GM18507 (cell line): ENCODE measurements at places on chromosomes 12 and 14.

DNA sequence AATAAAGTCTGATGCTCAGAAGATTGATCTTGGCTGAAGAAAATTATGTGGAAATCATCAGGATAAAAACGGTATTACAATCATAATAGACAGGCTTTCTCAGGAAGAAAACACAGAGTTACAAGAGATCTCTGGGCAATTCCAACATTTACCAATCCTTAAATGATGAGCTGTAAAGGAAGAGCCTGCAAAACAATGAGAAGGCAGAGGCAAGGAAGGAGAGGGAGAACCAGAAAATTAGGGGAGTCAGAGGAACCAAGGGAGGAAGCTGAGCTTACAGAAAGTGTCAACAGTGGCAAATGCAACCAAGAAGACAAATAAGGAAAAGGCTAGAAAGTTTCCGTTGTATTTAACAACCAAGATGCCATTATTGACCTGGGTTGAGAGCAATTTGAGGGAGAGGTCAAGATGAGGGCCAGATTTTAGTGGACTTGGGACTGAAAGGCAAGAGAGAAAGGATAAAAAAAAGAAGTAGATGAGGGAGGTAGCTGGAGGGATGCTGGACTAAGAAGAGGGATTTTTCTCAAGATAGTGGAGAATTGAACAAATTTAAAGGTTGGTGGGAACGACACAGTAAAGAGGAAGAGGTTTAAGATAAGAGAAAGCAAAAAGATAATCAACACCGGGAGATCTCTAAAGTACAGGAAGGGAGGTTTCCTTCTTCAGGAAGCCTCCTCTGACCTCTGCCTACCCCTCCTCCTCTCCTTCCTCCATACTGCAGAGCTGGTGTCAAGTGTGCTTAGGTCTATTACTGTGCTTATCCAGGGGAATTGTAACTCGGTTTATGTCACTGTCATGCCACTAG lies 116.9 kb downstream of the DUSP6 start:
- DNase-seq: no peak

- DNase-seq: no peak
These were observed 165.5 kb downstream of the SLC38A4 start for GRCh38 chr12:46660276-46660675.

GRCh38 chr12:5022465-5023061 lies 21.1 kb upstream of the KCNA5 start:
- peak; percentile 68 for DNase-seq

DNA sequence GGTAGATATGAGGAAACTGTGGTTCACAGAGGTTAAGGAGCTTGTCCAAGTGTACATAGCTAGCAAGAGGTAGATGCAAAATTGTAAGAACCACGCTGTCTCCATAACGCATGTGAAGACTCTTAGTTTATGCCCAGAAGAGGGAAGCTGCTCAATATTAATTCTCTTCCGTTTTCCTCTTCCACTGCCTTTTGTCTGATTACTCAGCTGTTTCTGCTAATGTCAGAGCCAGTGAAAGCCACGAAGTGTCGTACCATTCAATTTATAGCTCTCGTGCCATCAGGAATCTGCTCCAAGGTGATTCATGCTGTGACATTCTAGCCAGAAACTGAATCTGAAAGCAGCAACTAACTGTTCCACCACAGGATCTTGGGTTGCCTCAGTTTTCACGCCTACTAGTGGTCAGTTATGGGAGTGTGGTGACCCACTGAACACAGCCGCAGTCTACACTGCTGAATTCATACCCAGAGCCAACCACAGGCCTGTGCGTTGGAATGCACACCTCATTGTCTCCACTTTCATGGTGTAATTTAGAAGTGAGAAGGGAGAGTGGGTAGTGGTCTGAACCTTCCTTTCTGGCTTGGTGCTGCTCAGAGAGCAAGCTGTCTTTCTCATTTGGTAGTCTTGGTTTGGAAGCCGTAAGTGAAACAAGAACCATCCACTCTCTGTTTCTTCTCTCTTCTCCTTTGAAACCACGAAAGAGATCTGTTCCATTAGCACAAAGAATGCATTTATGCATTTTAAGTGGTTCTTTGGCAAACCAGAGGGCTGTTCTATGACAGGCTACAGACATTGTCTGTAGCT lies 74.2 kb upstream of the NAP1L1 start:
- no peak for DNase-seq

- DNase-seq: no peak
These were observed 58.9 kb downstream of the ANAPC7 start for GRCh38 chr12:110344657-110345056.

DNA sequence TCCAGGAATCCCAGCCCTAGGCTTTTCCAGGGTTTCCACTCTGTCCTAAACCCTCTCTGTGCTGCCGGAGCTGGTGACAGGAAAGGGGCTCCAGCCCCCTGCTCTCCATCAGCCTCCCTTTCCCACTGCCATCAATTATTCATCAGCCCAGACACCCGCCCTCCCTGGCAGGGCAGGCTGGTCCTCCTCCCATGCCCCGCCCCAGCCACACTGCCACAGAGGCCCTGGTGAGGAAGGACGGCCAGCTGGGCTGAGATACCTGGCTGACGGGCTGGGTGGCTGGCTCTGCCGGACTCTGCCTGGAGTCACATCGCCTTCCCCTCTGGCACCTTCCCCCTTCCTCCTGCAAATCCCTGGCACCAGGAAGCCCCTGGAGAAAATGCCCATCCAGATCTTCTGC lies 11.9 kb upstream of the SMARCD1 start:
- no peak for DNase-seq

GRCh38 chr12:65171073-65171472 lies 1.7 kb downstream of the LEMD3 start:
- DNase-seq: no peak

- no peak for DNase-seq
These were observed 404.2 kb downstream of the DAD1 start for GRCh38 chr14:22184830-22185168.

DNA sequence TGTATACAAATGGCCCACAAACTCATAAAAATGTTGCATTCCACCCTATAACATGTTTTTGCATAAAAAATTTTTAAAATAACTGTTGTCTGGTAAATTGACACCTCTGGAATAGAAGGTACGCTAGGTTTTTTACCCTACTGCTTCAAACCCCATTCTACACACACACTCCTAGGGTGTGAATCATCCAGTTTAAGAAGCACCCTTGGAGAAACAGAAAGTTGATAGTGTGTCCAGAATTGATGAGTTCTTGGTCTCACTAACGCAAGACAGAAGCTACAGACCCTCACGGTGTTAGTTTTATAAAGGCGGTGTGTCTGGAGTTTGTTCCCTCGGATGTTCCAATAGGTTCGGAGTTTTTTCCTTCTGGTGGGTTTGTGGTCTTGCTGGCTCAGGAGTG lies 158.5 kb downstream of the KLRB1 start:
- DNase-seq: no peak

DNA sequence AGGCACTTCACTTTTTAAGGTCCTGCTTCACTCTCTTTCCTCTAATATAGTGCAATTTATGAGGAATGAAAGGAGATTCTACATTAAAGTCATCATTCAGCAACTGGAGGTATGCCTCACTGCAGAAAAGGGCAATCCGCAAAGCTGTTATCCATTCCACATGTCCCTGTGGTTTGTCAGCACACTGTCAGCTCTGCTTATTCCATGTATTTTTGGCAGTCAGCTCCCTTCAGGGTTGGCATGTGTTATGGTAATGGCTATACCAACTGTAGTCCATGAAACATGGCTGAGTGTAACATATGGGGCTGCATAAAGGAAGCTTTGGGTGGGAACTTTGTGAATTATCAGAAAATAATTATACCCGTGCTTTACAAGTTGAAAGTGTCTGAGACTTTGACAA lies 154.1 kb downstream of the GALC start:
- DNase-seq: no peak

DNA sequence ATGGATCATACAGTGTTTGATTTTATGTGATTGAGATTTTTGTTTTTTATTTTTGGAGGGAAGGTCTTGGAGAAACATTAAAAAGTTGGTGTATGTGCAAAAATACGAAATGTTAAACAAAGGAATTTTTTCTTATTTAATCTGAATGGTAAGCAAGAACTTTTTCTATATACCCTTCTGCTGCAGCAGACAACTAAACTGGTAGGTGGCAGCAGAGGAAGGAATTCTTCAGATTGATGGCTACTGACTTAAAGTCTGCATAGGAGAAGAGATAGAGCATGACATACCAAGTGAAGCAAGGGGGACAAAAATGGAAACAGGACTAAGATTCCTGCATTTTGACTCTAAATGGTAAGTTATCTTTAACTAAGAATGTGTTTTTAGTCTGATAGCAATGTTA lies 42.0 kb upstream of the A2ML1 start:
- DNase-seq: no peak

DNA sequence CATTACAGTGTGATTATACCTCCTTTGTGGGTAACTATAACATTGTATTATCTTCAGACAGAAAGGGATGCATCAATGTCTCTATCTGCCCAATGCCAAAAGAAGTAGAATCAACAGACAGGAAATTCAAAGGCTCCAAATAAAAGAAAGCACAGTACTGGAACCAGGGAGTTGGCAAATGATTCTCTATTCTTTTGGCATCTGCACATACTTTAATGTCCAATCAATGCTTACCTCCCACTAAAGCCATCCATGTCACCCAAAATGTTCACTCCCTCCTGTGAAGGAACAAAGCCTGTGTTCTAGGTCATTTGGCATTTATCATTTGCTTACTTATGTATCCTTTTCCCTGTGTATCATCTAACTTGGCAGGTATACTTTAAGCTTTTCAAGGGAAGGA lies 36.7 kb downstream of the KIF21A start:
- DNase-seq: no peak

DNA sequence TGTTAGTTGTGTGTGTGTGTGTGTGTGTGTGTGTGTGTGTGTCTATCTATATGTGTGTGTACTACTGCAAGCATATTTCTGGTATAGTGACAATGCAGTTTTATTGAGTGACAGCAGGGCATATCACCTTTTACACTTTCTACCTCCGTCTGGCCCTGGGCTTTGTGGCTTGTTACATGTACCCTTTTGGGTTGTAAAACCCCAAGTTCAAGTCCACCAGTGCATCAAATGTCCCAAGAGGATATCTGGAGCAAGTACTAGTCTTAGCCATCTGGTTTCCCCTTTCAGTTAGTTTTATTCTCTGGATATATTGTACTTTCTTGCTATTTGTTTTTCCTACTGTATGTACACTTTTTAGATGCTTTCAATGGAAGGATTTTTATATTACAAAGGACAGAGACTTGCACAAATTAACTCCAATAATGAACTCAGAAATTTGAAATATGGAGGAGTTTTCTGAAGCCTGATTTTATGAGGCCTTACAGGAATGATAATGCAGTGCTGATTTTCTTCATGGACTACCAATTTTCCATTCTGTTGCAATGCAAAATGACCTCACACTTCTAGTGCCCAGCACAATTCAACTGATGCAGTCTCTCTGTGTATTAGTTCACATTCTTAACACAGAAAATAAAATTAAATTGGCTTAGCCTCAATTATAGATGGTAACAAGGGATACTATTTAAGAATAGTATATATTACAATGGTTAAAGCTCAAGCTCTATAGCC lies 29.1 kb downstream of the SLC16A7 start:
- DNase-seq: no peak

DNA sequence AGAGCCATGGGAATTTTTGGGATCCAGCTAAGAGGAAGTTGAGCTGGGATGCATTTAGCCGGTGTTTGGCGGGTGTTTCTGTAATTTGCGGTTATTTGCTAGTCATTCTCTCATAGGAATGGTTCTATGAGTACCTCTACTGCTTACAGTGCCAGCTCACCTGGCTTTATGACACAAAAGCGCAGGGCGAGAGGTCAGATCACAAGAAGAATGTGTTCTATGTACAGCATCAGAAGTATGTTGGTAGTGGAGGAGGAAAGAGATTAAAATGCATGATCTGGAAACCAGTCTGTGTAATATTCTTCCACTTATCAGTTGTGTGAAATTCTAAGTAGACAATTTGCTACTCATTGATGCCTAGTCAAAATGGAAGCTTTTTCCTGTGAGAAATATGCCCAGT lies 173.3 kb downstream of the ADCK1 start:
- DNase-seq: no peak

GRCh38 chr14:103296007-103296406 lies 38.0 kb upstream of the EIF5 start:
- DNase-seq: no peak

GRCh38 chr14:96191353-96191752 lies 13.3 kb upstream of the BDKRB2 start:
- DNase-seq: no peak

DNA sequence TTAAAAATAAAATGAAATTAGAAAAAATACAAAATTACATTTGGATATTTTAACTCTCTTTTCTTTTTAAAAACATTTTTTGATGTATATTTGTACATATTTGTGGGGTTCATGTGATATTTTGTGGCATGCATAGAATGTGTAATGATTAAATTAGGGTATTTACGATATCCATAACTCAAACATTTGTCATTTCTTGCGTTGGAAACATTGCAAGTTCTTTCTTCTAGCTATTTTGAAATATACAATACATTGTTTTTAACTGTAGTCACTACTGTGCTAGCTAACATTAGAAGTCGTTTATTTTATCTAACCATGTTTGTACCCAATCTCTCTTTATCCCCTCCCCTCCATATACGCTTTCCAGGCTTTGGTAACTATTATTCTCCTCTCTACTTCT lies 13.9 kb upstream of the EIF2S3B start:
- no peak for DNase-seq

GRCh38 chr12:50057000-50057841 lies at the start of gene ASIC1:
Gene ASIC1 (plus strand): TSS chr12:50057596. CDS start chr12:50058767, 1,171 bp downstream.
- DNase-seq: no peak

- DNase-seq: no peak
These were observed 16.3 kb downstream of the DYNC1H1 start for GRCh38 chr14:101980700-101981099.

DNA sequence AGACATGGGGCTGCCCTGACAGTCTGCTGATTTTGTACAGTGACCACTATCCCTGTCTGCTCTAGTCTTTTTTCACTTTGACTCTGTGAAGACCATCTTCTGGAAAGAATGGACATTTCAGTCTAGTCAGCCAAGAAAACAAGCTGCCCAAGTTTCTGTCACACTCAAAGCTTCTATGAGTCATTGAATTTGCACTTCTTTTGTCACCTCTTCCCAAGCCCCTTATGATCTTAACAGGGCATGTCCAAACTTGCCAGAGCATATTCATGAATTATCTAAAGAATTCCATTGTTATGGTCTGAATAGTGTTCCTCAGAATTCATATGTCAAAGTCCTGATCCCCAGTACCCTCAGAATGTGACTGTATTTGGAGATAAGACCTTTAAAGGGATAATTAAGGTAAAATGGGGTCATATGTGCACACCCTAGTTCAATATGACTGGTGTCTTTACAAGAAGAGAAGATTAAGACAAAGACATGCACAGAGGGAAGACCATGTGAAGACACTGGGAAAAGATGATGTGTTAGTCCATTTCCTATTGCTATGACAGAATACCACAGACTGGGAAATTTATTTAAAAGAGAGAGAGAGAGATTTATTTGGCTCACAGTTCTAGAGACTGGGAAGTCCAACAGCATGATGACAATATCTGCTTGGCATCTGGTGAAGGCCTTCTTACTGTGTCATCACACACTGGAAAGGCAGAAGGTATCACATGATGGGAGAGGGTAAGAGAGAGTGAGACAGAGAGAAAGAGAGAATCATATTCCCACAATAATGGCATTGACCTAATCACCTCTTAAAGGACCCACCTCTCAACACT lies 242.6 kb downstream of the BTG1 start:
- DNase-seq: no peak

- DNase-seq: no peak
These were observed 10.7 kb downstream of the MED13L start for GRCh38 chr12:116266631-116267349.

- DNase-seq: no peak
These were observed 900 bp upstream of the DPF3 start for GRCh38 chr14:72894623-72895378.
